ENCODE measurements at places on chromosomes 6 and 20.

- no peak for DNase-seq
Observed at GRCh38 chr6:168922436-168922835, 331.2 kb downstream of the THBS2 start.

- DNase-seq: no peak
Observed at GRCh38 chr6:36852481-36853147, 13.4 kb upstream of the CPNE5 start.

GRCh38 chr20:54063992-54064676, 6.3 kb downstream of the BCAS1 start:
- no peak for DNase-seq

GRCh38 chr6:150541576-150541975, 58.1 kb upstream of the PLEKHG1 start:
- DNase-seq: no peak

- no peak for DNase-seq
Observed at GRCh38 chr6:157412791-157413190, 31.8 kb downstream of the ZDHHC14 start.

DNA sequence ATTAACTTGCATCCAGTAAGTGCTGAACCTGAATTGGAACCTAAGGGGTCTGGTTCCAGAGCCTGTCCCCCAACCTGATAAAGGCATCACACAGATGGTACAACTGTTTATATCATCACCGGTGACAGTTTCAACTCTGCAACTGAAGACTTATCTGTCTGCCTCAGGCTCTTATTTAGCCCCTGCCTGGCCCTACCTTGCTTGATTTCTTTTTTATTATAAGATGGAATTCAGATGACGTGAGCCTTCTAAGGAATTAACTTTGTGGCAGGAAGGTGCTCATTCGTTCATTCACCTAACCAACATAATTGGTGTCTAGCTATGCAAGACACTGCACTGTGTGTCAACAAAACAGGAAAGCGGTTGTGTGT, 175.0 kb downstream of the BCAS1 start:
- DNase-seq: no peak

DNA sequence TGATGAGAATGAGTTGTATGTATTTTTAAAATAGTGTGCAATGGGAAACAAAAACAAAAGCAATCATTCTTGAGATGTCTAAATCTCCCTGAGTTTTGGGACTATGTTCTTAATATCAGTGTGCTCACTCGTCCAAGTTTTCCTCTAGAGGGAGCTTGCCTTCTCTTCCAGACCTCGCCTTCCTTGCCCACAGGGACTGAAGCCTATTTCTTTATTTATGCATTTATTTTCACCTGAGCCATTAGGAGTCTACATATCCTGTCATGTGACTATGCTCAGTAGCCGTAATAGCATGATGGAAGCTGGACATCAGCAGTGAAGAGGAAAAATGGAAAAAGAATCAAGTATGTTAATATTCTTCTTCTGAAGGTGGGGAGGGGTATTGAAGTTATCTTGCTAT, 131.2 kb downstream of the SH3BGRL2 start:
- no peak for DNase-seq

DNA sequence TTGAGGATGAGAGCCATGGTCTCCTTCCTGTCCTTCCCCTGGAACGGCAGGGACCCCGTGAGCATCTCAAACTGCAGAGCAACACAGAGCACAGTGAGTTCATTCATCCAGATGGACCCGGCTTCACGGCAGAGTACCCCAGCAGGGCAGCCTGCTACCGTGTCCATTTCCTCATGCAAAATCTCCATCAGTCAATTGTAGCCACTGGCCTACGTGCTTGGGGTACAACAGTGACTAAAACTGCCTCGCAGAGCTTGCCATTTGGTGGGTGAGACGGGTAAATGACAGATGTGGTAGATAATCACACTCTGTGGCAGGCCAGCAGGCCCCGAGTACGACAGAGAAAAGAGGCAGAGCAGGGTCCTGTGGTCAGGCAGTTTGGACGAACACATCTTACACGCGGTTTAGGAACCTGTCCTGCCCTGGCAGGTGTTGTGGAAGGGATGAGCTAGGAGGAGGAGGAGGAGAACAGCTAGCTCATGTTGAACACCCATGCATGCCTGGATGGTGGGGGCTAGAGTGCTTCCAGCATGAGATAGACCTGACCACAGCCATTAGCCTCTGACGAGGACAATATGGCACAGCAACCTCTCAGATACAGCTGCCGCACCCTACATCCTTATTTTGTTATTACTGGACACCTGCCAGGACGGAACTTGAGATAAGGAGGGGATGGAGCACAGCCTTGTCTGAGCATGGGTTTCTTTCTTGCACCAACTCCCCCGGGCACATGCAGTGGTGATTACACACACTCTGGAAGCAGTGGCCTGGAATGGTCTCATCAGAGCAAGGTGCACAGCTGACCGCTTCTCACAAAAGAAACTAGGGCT, 95.6 kb downstream of the RAMACL start:
- DNase-seq: no peak

DNA sequence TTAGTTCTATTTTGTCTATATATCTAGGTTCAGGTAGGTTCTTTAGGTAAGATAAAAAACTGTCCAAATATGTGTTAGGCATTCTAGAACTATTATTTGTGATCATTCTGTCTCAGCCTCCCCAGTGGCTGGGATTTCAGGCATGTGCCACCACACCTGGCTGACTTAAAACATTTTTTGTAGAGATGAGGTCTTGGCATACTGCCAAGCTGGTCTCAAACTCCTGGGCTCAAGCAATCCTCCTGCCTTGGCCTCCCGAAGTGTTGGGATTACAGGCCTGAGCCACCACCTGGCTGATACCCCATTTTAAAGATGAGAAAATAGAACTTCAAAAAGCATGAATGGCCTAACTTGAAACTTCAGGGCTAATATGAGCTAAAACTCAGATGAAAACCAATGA, 33.9 kb downstream of the LHFPL5 start:
- DNase-seq: no peak

- no peak for DNase-seq
Observed at GRCh38 chr6:28720357-28721231, 194.9 kb downstream of the GPX5 start.

DNA sequence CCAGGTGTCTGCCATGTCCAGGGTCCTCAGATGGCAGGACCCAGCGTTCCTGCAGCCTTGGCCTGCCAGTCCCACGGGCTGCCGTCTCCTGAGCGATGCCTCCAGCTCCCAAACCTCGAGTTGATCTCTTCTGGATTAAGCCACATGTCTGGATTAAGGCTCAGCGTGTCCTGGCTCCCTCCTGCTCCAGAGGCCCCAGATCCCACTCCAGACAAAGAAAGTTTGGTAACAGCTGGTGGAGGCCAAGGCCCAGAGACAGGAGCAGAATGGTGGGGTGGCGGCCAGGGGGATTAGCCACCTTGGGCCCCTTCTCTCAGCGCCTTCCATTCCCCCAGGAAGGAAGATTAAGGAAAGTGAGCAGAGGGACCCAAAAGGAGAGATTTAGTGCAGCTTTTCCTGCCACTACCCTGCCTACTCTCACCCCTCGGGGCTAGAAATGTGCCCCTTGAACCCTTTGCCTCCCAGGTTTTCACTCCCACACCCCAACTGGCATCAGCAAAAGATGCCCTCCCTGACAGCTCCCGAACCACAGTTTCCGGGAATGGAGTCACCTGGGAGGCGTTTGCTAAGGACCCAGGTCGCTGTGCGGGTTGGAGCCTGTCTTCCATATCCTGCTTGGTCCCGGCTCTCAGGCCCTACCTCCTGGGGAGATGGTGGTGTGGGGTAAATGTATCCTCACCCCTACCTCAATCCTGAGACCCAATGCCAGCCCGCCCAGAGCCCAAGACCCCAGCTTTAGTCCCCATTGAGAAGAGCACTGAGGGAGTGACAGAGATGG, 6.9 kb downstream of the SPDEF start:
- DNase-seq: no peak

DNA sequence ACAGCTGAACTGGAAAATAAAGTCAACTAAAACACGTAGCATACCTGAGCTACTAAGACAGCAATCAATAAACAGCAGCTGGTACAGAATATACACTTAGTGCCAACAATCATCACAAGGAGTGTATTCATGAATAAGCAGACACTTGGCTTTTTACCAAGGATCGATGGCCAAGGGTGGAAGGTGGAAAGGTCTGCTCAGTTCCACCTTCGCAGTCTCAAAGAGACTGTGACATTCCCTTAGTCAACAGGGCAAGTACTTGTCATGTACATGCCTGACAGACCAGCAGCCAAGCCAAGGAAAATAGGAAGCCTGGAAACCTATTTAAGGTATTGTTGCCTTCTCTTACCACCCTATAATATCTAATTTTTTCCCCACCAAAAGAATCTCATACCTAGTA, 21.4 kb downstream of the HBS1L start:
- DNase-seq: no peak

GRCh38 chr6:158077676-158078075, 90.4 kb downstream of the SERAC1 start:
- DNase-seq: no peak

- no peak for DNase-seq
Observed at GRCh38 chr6:35754452-35755277, 17.8 kb downstream of the ARMC12 start.

DNA sequence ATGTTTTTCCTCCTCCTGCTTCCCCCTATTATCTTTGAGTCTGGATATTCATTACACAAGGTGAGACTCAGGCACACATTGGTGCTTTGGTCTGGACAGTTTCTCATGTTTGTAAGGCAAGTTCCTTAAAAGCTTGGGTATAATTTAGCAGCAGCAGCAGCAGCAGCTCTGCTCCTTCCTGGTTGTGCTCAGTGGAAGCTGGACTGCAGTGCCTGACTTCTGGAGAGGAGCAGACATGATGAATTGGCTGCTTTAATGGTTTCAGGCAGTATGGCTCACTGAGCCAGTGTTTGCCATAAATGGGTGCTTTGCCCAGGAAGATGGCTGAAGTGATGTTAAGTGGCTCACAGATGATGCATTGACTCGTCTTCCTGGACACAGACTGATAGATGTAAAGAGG, 32.4 kb downstream of the SLC9A8 start:
- no peak for DNase-seq

DNA sequence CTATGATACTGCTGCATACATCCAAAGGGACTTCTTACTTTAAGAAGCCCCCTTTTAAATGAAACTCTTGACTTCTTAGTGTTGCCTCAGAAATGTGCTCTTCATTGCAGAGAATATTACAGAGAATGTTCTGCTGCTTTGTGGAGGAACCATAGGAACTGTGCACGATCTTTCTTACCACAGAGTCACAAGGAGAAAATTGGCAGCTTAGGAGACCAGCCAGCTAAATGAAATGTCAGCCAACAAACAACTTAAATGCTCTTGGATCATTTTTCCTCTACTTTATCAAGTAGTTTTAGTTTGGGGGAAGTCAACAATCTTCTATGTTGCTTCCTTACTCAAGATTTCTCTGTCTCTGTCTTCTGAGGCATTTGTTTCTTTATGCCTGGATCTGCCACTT, 125.9 kb upstream of the MLIP start:
- DNase-seq: no peak

DNA sequence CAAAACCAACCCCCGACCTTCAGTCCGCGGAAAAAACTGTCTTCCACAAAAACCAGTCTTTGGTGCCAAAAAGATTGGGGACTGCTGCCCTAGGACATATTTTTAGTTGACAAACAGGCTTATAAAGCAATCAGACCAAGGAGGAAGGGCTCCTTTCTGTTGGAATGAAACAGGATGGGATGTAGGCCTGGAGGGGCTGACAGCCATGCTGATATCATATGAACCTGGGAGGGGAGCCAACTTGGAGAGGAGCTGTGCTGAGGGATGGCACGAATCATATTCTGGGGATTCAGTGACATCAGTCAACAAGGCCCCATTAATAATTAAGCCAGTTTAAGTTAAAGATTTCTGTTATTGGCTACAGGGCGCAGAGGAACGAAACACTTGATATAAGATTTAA, 225.4 kb upstream of the TSHZ2 start:
- no peak for DNase-seq

DNA sequence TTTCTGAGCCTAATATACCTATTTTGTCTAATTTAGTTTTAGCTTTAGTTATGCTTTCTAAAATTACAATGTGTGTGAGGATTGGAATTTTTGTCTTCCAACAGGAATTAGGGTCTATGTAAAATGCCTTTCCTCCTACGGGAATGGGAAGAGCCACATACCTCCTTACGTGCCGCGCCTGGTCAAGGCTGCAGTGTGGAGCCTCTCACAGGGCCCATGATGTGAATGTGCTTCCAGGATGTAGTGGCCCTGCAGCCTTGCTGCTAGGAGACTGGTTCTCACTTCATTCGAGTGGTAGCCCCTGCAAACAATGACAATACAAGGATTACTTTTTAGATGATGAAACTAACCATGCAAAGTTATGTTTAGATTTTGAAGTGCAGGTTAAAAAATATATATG, 110.2 kb downstream of the SOBP start:
- DNase-seq: no peak

- no peak for DNase-seq
Observed at GRCh38 chr20:2815242-2815900, 584 bp downstream of the C20orf141 start.

DNA sequence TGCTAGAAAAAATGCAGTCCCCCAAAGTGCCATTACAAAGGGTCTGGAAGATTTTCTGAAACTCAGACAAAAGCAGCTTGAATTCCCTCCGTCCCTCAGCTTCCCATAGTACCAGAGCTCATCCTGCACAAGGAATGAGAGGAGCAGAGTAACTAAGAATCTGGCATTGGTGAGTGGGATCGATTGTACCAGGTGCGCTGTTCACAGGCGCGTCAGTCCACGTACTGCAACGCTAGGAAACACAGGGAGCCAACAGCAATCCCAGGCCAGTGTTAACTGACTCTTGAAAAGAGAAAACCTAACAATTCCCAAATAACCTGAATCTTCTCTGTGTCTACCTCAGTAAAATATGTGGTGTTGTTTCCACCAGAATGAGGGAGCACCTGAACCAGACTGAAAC, 77.9 kb downstream of the GCNT2 start:
- no peak for DNase-seq

GRCh38 chr6:37302086-37302686, 44.2 kb upstream of the TMEM217 start:
- DNase-seq: no peak

DNA sequence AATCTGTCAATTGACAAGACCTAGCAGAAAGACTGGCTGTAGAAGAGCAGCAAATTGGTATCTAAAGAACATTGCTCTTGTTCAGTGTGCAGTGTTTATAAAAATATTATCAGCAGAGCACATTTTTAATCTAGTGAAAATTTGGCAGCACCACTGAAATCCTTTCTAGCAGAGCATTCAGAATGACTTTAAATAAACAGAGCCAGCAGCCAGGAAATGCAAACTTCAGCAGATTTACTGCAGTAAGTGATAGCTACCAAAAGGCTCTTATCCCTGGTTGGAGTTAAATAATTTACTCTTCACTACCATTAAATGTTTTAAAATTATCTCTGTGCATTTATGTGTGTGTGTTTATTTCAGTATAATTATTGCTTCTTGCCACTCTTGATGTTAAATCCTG, 590.9 kb upstream of the CITED2 start:
- DNase-seq: no peak

DNA sequence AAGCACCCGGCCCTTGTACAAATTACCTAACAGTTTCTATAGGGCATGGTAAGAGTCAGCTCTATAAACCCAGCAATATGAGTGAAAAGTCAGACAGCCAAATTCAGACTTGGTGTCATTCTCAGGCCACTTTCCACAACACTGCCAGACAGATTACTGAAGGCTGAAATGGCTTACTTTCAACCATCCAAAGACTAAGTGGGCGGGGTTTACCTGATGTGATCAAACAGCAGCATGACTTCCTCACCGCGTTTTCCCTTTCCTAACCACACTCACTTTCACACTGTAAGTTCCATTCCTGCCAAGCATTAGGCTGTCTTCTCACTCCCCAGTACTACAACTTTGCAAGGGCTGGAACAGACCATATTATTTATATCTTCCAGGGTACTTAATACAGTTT, 85.9 kb downstream of the SMLR1 start:
- DNase-seq: no peak
